ENCODE measurements at places on chromosomes 2 and 18.
A peak's percentile ranks its signal among the peaks of the same experiment; 100 is the strongest.

- no peak for DNase-seq
Measured at GRCh38 chr18:50061876-50062517, 132.9 kb downstream of the MYO5B start.

GRCh38 chr2:2642906-2643890 is 312.1 kb upstream of the MYT1L start:
- DNase-seq: no peak

- no peak for DNase-seq
Measured at GRCh38 chr2:30113617-30114293, 33.1 kb upstream of the YPEL5 start.

- no peak for DNase-seq
Measured at GRCh38 chr2:171436307-171436706, 2.3 kb downstream of the DCAF17 start.

DNA sequence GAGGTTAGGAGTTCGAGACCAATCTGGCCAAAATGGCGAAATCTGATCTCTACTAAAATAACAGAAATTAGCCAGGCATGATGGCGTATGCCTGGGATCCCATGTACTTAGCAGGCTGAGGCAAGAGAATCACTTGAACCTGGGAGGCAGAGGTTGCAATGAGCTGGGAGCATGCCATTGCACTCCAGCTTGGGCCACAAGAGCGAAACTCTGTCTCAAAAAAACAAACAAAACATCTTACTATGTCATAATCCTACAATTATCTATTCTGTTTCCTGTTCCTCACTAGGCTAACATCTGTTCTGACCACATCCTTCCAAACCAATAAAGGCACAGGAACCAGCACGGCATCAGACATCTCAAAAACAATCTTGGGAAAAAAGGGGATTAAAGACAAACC is 361.8 kb upstream of the UBE2E3 start:
- no peak for DNase-seq

- peak; percentile 37 for DNase-seq
Measured at GRCh38 chr2:9972621-9973479, 21.4 kb downstream of the GRHL1 start.

DNA sequence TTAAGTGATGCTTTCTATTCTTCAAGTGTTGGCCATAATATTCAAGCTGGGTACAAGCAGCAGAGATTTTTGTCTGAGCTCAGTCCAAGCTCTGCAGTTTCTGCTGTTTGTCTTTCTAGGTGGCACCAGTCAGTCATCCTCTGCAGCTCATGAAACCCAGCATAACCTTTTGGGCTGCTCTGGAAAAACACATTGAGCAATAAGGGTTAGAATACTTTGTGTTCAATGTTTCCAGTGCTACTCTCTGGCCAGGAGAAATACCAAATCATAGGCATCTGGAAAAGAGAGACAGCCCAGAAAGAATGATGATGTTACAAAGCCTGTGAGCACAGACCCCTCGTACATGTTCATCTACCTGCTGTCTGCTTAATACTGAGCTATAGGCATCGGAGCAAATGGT is 19.5 kb upstream of the WIPF1 start:
- no peak for DNase-seq

- peak; percentile 87 for DNase-seq
Measured at GRCh38 chr2:636641-637405, 40.4 kb downstream of the TMEM18 start.

DNA sequence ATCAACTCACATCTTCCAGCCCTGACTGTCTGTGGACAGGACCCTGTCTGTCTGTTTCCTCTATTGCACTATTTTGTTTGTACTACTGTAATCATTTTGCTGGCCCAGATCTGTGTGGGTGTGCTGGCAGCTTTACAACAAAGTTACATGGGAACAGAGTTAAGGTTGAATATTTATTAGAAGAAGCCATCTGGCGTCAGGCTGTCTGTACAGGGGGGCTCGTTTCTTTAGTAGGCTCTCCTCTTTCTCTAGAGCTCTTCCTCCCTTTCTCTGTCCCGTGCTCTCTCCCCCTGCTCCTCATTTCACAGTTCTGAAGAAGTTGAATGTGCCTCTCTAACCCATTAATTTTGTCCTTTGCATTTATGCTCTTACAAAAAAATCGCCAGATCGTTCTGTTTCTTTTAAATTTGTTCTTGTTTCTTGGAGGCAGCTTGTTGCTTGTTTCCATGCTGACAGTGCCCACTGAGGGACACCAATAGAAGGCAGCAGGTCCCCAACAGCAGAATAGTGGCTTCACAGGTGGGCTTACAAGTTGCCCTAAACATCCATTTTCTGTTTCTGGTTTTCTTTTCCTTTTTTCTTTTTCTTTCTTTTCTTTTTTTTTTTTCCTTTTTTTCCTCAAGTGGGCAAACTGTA is 315.2 kb upstream of the ZEB2 start:
- DNase-seq: no peak

DNA sequence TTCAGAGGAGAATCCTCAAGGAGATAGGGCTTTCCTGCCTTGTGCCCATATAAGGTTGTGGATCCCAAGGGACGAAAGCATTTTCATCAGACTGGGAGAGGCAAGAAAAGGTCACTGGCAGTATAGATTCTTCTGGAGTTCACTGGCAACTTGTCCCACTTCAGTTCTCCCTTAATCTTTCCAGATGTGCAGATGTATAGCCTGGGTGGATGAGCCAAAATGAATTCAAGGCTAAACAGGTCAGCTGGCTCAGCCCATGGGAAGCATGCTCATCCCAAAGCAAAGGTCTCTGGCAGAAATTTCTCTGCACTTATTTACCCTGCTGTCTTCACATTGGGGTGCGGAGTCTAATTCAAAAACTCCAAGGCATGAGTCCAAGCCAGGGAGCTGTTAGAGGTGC is 148.9 kb upstream of the TNP1 start:
- no peak for DNase-seq

GRCh38 chr2:1309507-1309906 is 103.8 kb upstream of the TPO start:
- no peak for DNase-seq

GRCh38 chr18:2394684-2395083 is 176.6 kb downstream of the METTL4 start:
- no peak for DNase-seq

DNA sequence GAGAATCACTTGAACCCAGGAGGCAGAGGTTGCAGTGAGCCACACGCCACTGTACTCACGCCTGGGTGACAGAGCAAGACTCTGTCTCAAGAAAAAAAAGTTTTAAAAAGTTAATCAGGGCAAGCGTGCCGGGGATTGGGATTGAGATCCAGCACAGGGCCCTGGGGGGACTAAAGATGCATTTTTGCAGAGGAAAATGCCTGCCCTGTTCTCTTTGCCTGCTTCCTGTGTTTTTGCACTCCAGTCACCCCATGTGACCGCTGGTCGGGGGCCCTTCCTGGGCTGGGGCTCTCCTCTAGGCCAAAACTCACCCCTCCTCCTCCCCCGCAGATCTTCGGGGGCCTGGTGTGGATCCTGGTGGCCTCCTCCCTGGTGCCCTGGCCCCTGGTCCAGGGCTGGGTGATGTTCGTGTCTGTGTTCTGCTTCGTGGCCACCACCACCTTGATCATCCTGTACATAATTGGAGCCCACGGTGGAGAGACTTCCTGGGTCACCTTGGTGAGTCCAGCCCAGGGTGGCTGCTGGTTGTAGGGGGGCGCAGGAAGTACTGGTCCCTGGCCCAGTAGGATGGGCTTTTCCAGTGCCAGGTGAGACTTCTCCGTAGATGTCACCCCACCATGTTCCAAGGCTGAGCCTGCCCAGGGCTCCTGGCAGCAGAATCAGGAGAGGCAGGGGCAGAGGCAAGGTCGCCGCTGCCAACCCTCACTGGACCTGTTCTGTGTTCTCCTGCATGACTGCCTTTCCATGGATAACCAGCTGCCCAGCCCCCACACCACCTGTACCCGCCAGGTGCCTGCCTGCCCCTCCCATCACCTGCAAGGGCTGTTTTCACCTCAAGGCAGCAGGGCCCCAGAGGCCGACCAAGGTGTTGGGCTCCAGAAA is 22.4 kb downstream of the MAL start:
- DNase-seq: no peak

DNA sequence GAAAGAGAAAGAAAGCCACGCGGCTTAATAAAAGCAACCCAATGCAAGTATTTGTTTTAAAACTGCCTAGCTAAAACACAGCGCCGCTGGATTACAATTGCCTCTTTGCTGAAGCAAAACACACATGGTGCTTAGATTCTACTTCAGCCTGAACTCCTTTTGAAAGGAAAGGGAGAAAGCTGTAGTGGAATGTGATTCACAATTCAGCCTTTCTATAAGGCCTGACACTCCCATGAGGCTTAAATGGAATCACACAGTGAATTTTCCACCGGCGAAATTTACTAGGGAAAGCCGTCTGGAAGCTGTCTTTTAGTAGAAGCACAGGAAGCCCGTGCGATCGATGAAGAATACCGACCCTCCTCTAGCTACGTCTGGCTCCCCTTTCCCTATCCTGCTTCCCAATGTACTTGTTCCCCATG is 348.0 kb downstream of the DLGAP1 start:
- no peak for DNase-seq

DNA sequence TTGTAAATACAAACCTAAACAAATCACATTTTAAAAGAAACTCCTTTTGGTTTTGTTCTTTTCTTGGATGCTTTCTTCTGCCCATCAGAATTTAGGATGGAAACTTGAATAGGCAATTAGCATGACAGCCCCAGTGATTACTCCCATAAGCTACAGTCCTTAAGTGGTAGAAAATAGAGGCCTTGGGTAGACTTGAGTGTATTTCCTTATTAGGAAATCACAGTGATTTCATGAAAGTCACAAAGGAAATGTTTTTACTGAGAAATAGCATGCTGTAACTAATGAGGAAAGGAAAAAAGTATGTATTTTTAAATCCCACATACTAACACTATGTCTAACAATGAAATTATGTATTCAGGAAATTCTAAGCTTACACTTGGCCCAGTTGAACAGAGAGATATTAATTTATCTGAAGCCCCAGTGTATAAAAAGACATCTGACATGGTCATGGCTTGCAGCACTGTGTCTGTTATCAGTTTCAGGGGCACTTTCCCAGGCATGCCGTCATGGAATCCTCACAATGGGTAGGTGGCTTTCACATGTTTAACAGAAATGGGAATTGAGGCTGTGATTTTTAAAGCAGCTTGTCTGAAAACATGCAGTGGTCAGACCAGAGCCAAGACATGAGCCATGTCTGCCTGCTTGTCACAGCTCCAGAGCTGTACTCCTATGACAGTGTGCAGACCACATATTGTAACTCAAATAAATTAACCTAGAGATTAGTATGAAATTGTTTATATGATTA is 79.7 kb upstream of the TRIB2 start:
- DNase-seq: no peak

DNA sequence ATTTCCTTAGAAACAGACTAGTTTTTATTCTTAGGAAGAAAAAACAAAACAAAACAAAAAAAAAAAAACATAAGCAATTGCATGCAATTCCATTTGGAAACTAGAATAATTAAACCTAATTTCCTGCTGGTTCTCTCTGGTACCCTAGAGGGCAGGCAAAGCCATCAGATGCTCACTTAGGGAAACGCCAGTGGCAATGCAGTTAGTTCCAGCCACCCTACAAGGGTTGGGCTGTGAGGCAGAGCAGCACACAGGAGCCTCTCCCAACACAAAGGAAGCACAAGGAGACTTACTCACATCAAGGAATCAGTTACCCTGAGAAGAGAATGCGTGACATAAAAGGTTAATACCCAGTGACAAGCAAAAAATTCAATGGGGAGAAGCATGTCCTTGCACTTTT is 28.8 kb downstream of the CCDC93 start:
- peak; percentile 21 for DNase-seq

GRCh38 chr2:11411768-11412448 is 54.1 kb downstream of the E2F6 start:
- DNase-seq: peak; percentile 64

GRCh38 chr2:134279417-134279816 is 25.5 kb downstream of the MGAT5 start:
- no peak for DNase-seq

GRCh38 chr2:237732790-237733381 is 65.7 kb upstream of the RBM44 start:
- DNase-seq: no peak

GRCh38 chr2:166468124-166469024 is 25.7 kb downstream of the SCN7A start:
- DNase-seq: no peak

DNA sequence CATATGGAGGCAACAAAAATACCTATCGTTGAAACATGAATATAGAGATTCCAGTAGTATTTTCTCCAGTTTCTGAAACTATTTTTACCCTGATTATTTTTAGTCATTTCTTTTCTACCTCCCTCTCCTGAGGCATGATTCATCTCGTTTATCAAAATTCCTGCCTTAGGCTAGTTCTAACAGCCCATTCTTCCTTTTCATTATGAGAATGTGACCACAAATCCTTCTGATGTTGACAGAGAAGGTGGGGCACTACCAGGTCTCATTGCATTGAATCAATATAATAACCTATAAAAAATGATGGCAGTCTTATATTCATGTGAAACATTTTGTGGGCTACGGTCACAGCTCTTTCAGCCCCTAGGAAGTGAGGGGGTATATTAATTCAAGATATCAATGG is 406.5 kb upstream of the UBE2E3 start:
- no peak for DNase-seq

- DNase-seq: no peak
Measured at GRCh38 chr2:10260130-10260529, 42.6 kb upstream of the HPCAL1 start.

GRCh38 chr2:219733106-219733505 is 105.7 kb downstream of the SLC4A3 start:
- no peak for DNase-seq

GRCh38 chr2:41691561-41691960 is 356.3 kb upstream of the PKDCC start:
- DNase-seq: no peak

- DNase-seq: no peak
Measured at GRCh38 chr2:189254268-189254883, 74.8 kb upstream of the COL5A2 start.

- no peak for DNase-seq
Measured at GRCh38 chr2:9690252-9690651, 59.5 kb upstream of the YWHAQ start.

GRCh38 chr2:43699761-43700160 is 23.5 kb upstream of the C1GALT1C1L start:
- DNase-seq: no peak

GRCh38 chr18:45363196-45363595 is 252.1 kb upstream of the SLC14A2 start:
- DNase-seq: no peak

- no peak for DNase-seq
Measured at GRCh38 chr2:183564726-183565125, 440.5 kb downstream of the NUP35 start.

GRCh38 chr2:26191316-26192159 is 18.6 kb downstream of the GAREM2 start:
- no peak for DNase-seq

DNA sequence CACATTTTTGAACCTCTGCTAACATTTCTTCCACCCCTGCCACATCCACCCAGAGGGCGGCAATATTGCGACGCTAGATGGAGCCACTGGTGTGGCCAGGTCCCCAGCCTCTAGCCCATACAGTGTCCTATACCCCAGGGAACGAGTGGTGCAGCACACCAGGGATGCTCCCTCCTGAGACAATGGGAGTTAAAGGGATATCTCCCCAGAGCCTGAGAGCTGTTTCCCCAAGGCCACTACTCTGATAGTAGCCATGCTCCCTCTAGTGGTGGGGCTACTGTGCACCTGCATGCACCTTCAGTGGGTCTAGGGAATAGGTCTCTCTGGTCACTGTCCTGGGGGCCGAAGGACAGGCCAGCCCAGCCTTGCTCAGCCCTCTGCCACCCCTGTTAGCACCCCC is 336.4 kb upstream of the FSHR start:
- DNase-seq: peak; percentile 74

Measured in iPS-NIHi11 (cell line).